GM18507 (cell line): ENCODE measurements at places on chromosomes 16 and 17.

- DNase-seq, result no peak
These were observed 59.2 kb downstream of the CNGB1 start for GRCh38 chr16:57911743-57912142.

GRCh38 chr17:8148560-8148959 lies 3.6 kb downstream of the PER1 start:
- no peak for DNase-seq

DNA sequence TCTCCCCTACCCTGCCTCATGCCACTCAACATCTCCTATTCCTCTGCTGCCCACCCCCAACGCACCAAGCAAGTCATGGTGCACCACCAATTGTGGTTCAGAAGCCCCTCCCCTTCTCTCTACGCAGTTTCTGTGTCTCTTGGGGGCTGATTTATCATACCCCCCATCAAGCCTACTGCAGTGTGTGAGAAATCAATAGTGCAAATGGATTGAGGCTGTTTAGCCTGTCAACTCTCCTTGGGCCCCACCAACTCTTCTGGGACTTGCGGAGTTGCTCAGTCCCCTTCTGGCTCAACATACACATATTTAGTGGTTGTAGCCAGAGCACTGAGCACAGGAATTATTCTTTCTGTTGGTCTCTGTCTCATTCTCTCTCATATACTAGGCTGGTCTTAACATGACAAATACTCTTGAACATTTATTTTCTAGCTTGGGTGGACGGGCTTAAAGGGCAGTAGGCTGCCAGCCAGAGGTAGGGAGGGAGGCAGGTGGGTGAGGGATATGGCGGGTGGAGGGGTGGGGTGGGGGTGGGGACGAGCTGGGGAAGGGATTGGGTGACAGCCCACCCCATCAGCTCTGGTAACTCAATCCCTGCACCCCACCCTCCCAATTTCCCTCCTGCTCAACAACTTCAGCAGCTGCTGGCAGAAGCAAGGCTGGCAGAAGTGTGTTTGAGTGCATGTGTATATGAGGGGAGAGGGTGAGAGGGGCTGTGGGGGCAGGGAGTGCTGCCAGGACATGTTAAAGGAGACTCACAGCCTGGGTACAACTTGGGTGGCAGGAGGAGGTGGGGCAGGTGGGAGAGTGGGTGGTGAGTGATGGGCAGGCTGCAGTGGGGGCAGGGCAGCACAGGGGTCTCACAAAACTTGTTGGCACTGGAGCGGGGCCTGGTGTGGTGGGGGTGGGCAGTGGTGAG lies 4.9 kb downstream of the RARA start:
- DNase-seq, result no peak

- no peak for DNase-seq
These were observed 65.0 kb downstream of the RPA1 start for GRCh38 chr17:1894753-1895339.

DNA sequence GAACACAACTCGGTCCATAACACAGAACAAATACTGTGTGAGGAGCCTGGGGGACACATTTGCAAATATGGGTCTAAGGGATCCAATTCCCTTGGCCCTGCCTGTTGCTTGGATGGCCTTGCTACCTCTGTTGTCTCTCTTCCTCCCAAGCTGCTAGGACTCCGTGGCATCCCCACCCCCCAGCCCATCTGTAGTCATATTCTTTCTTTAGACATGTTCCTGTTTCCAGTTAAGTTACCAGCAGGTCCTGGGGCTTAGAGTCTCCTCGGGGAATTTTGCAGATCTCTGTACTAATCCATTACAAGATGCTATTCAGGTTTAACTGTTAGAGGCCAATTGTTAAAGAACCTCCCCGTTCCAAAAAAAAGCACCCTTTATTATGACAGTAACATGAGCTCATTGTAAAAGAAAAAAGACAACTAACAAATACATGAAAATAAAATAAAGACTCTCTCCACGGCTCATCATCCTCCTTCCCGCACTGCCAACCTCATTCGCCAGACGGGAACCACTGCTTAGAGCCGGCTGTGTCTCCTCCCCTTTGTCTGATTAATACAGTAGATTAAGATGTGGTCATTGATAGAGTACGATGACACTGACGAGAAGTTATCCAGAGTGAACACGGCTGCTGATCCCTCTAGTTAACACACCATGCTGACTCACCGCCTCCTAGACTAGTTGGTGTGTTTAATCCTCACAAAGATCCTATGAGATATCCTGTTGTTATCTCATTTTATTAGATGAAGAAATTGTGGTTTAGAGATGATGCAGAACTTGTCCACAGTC lies 22.2 kb downstream of the HS3ST4 start:
- DNase-seq, result no peak
